AG04450 (cell line): ENCODE measurements at places on chromosomes 3 and 15. TPM values are rescaled to one million over a fixed set of nuclear protein-coding genes. Genes with fewer than 3 reads are reported as not detected.

GRCh38 chr15:69542028-69542427 is 89.4 kb downstream of the RPLP1 start:
- no peak for DNase-seq

Gene ABI3BP
- 5.3 and 9.3 TPM in 2 replicates for polyA plus RNA-seq

Gene PLA2G4E
- polyA plus RNA-seq: not detected in 2 replicates

Gene RLBP1
- polyA plus RNA-seq: not detected in 2 replicates

Gene CLPX
- polyA plus RNA-seq: 39.2 and 58.3 TPM in 2 replicates

- DNase-seq: no peak
Observed at GRCh38 chr3:193605876-193606275, 12.9 kb downstream of the OPA1 start.

Gene TLR9
- 0.02 and 0.05 TPM in 2 replicates for polyA plus RNA-seq

- DNase-seq: no peak
Observed at GRCh38 chr15:69319384-69320375, 21.0 kb downstream of the PAQR5 start.

DNA sequence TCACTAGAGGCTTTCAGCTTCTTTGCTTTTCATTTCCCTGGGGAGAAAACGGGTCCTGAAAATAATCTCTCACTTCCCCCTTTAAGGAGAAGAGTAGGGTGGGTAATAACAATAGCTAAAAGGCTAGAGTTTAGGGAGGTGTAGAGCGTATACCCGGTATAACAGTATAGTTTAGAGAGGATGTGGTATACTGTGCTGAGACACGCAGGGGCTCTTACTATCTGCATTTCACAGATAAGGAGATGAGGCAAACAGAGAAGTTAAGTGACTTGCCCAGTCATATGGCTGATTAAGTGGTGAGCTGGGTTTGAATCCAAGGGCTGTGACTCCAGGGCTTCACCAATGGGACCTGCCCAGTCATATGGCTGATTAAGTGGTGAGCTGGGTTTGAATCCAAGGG is 15.0 kb upstream of the KCNMB3 start:
- no peak for DNase-seq

Gene GNAT1
- polyA plus RNA-seq: not detected in 2 replicates

Gene MUC13
- 0.12 TPM in 1 of 2 replicates, not detected in the other for polyA plus RNA-seq

Gene FBXO40
- polyA plus RNA-seq: not detected in 2 replicates

Gene SCG3
- not detected in 2 replicates for polyA plus RNA-seq

DNA sequence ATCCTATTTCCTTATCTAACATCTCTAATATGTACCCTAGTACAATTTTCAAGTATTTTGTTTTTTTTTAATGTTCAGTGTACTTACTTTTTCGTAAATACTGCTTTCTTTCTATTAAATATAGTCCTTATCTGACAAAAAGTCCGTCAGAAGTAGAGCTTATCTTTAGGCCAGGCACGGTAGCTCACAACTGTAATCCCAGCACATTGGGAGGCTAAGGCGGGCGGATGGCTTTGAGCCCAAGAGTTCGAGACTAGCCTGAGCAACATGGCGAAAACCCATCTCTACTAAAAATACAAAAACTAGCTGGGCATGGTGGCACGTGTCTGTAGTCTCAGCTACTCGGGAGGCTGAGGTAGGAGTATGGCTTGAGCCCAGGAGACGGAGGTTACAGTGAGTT is 41.1 kb downstream of the USP3 start:
- no peak for DNase-seq

DNA sequence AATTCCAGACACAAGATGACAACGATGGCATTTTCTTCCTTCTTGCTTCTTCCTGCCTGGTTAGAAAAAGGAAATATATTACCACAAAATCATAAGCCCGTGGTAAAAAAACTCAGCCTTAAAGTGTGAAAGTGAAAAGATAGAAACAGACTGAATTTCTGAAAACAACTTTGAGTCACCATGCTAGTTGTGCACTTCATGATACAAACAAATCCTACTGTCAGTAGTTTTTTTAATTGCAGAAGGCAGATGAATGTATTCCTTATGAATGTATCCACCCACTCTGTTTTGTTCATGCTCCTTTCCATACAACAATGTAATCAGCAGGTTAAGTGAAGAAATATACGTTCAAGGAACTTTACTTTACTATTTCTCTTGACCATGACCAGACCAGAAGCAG is 1144.7 kb downstream of the OTOL1 start:
- no peak for DNase-seq

GRCh38 chr3:4225005-4225471 is 78.1 kb upstream of the SETMAR start:
- DNase-seq: no peak

DNA sequence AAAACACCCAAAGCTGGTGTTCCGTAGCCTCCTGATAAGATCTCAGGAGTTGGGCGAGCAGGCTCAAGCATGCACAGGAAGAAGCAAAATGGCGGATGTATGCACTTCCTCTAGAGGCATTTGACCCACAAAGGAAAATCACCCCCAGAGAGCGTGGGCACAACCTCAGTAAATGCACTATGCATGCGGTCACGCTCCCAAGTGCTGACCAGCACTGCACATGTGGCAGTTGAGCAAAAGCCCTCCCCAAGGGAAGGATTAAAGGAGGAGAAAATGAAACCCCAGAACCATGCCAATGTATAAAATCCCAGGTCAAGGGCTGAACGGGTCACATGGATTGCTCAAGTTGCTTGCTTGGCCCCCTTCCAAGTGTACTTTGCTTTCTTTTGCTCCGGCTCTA is 289.4 kb upstream of the IGF1R start:
- no peak for DNase-seq

DNA sequence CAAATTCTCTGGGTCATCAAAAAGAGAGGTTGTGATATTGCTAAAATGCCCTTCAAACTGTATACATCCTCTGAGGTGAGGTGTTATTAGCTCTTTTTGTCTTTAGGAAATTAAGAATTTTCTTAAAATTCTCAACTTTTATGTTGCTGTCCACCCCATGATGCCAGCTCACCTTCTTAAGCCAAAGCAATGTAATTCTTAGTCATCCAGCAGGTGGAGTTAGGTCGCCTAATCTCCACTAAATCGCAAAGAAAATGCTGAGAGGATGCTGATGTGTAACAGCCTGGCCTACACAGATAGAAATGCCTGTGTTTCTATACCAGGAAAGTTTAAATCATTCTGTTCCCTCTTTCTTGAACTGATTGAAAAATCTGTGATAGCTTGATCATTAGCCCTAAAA is 770.2 kb upstream of the ALCAM start:
- peak; percentile 33 for DNase-seq

GRCh38 chr15:70555713-70556112 is 207.6 kb downstream of the UACA start:
- no peak for DNase-seq

Gene EPHA3
- polyA plus RNA-seq: 0.04 TPM in 2 replicates

- no peak for DNase-seq
Observed at GRCh38 chr3:196949285-196949619, 6.9 kb upstream of the NCBP2 start.

- DNase-seq: no peak
Observed at GRCh38 chr15:73190189-73190601, 137.9 kb downstream of the NEO1 start.

Gene SLC6A1
- not detected in 2 replicates for polyA plus RNA-seq

- no peak for DNase-seq
Observed at GRCh38 chr3:185469542-185469941, 29.3 kb downstream of the TMEM41A start.

DNA sequence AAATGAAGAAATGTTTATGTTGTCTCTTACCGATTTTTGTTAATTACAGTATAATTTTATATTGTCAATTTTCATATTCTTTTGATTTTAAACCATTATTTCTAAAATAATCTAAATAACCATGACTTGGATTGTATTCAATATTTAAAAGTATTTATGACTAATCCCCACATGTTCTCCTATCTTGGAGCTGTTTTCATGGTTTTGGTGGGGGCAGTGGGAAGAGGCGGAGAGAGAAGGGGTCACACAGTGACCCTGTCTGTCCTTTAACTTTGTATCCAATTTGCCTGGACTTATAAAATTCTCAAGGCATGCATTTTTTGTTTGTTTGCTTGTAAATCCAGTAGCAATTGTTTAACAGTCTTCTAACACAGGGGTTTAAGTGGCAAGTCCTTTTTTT is 407.4 kb downstream of the NTRK3 start:
- DNase-seq: no peak

DNA sequence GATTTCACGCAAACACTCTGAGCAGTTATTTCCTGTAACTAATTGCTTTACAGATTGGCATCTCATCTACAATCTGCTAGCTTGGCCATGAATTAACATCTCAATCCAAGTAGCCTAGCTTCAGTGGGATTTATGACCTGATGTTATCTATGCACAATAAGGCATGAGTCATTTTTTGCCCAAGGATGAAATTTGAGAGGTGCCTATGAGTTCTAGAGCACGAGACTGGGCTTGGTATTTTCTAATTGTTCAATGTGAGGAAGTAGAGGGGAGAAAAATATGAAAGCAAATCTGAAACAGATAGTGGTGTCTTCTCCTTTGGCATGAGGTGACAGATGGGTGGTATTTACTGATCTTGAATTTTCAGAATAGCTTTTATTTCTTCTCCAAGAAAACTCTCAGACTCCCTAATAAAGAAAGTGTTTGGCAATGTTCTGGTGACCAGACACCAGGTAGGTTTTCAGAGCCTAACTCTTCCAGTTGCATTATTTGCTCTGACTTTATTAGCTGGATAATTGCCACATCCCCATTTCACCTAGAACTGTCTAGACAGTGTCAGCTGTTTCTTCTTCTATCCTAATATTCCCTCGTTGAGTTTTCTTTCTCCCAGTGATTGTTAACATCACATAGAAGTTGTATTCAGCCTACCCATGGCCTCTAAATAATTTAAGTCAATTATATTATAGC is 301.0 kb upstream of the UMPS start:
- no peak for DNase-seq

Gene VIPR1
- polyA plus RNA-seq: not detected in 2 replicates

Gene CYP1A2
- polyA plus RNA-seq: not detected in 2 replicates

Gene KBTBD8
- 1.9 and 2.0 TPM in 2 replicates for polyA plus RNA-seq

Gene KIF7
- 4.5 and 4.8 TPM in 2 replicates for polyA plus RNA-seq

Gene CHRFAM7A
- polyA plus RNA-seq: 0.09 TPM in 1 of 2 replicates, not detected in the other

DNA sequence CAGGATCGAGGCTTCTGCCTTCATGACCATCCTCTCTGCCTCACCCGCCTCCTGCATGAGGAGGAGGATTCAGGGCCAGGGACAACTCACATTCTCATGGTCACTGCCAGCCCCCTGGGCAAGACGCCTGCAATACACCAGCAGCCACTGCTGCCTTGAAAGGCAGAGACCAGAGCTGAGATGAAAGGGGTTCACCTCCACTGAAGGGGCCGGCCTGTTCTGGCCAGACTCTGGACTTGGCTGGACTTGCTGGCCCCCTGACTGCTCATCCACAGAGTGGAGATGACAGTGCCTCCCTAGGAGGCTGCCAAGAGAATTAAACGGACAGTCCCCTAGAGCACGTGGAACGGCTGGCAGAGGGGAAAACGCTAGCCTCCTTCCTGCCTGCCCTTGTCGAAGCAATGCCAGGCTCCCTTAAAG is 35.2 kb downstream of the MGLL start:
- DNase-seq: no peak

Gene CSPG4
- 5.8 and 8.4 TPM in 2 replicates for polyA plus RNA-seq

DNA sequence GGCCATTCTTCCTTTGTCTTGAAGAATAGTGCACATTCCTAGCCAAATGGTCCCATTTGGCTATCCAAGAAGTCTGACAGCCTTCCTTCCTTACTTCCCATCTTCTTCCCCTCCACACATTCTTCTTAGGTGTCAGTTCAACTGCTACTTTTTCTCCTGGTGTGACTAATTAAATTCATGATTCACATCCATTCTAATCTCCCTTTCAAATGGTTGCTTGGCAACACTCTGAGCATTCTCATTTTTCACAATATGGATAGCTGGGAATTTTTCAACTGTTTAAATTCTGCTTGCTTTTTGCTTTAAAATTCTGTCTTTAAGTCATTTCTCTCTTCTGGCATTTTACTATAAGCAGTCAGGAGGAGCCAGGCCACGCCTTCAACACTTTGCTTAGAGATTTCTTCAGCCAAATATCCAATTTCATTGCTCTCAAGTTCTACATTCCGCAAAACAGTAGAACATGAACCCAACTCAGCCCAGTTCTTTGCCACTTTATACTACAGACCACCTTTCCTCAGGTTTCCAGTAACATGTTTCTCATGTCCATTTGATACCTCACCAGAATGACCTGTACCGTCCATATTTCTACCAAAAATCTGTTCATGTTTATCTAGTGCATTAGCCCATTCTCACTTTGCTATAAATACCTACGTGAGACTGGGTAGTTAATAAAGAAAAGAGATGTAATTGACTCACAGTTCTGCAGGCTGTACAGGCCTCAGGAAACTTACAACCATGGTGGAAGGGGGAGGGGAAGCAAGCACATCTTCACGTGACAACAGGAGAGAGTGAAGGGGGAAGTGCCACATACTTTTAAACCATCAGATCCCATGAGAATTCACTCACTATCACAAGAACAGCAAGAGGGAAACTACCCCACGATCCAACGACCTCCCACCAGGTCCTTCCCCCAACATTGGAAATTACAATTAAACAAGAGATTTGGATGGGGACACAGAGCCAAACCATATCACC is 31.9 kb upstream of the MCF2L2 start:
- no peak for DNase-seq

- no peak for DNase-seq
Observed at GRCh38 chr3:122488262-122488973, 26.3 kb downstream of the KPNA1 start.

- no peak for DNase-seq
Observed at GRCh38 chr15:97350813-97351212, 609.7 kb upstream of the ARRDC4 start.

DNA sequence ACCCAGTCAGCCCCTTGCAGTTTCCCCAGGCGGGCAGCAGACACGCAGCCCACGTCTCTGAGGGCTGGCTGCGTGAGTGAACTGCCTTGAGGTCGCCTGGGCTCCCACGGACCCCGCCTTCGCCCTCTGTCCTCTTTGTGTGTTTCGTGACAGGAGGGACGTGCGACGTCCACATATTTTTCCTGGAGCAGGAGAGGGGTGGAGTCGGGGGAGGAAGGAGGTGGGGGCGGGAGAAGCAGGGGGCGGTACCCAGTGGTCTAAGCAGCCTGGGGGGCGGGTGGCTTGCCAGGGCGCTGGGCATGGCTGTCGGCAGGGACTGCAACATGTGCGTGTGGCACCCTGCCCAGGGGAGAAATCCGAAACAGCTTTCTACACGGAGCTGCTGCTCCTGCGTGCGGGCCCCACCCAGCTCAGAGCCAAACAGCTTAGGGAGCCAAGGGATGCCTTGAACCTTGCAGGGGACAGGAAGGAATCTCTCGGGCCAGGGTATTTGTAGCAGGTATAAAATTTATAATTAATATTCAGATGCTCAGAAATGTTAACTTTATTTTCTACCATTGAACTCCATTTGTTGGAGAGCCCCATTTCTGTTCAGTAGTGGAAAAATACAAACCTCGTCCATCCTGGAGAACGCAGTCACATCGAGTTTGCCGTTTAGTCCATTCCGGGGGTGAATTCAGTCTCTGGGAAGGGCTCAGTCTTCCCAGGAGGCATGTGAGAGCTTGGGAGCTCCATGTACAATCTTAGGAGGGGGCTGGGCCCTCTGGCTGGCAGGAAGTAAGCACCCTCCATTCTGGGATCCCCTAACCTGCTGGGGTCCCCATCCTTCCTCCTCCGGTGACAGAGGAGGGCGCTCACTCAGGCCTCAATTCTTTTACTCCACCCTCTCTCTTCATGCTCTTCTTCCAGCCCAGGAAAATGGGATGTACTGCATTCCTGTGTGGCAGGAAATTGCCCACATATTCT is 79.1 kb upstream of the MEF2A start:
- no peak for DNase-seq

GRCh38 chr3:37219266-37219665 is 44.9 kb upstream of the LRRFIP2 start:
- no peak for DNase-seq
